ENCODE measurements at places on chromosomes 6 and 20.

GRCh38 chr6:75922226-75922625 is 150.2 kb downstream of the IMPG1 start:
- DNase-seq: no peak

DNA sequence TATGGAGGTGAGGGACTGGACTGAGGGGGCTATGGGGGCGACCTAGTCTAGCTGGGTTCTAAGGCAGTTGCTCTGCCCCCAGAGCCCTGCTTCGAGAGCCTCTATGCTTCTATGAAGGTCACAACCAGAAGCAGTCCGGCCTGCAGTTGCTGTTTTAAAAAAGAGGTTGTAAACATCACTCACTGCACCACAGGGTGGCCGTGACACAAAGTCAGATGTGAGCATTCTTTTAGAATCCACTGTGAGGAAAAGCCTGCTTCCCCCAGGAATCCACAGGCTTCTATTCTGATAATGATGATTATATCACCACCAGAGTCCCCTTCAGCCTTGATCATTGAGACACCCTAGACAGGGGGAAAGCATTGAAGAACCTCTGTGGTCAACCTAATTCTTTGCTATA is 229.7 kb upstream of the AGPAT4 start:
- no peak for DNase-seq

DNA sequence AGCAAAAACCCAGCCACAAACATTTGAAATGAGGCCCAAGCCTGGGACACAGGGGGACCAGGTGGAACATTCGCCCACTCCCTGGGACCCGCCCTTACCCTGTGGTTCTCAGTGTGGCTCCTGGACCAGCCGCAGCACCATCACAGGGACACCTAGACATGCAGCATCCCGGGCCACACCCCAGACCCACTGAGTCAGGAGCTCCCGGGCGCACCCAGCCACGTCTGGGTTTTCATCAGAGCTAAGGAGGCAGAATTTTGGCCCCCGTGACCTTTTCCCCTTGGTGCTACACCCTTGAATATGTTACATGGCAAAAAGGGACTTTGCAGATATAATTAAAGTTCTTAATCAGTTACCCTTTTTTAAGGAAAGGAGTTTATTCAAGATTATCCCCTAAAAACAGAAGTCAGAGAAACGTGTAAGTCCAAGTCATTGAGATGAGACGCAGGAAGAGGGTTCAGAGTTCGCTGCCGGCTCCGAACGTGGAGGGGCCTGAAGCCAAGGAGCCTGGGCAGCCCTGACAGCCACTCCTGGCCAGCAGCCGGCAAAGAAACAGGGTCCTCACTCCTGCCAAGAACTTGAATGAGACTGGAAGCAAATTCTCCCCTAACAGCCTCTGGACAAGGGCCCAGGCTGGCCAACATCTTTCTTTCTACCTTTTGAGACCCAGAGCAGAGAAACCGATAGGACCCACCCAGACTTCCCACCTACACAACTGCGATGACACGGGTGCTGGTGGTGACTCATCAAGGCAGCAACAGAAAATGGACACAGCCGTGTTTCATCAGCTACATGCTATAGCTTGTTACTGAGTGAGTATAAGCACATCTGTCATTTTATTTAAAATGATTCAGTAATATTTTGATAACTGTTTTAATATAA is 25.3 kb downstream of the BFSP1 start:
- no peak for DNase-seq

DNA sequence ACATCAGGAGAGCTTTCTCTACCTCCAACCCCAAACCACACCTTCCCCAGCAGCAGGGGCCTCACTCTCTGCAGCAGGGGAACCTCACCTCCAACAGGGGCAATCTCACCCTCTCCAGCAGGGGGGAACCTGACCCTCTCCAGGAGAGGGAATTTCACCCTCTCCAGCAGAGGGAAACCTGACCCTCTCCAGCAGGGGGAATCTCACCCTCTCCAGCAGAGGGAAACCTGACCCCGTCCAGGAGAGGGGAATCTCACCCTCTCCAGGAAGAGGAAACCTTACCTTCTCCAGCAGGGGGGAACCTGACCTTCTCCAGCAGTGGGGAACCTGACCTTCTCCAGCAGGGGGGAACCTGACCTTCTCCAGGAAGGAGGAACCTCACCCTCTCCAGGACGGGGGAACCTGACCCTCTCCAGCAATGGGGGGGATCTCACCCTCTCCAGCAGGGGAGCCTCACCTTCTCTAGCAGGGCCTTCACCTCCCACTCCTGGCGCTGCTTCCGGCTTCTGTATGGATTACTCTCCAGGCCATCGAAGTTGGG is 3.1 kb downstream of the B3GALT4 start:
- DNase-seq: no peak

- peak; percentile 88 for DNase-seq
Measured at GRCh38 chr6:7170117-7170732, 62.5 kb downstream of the RREB1 start.

DNA sequence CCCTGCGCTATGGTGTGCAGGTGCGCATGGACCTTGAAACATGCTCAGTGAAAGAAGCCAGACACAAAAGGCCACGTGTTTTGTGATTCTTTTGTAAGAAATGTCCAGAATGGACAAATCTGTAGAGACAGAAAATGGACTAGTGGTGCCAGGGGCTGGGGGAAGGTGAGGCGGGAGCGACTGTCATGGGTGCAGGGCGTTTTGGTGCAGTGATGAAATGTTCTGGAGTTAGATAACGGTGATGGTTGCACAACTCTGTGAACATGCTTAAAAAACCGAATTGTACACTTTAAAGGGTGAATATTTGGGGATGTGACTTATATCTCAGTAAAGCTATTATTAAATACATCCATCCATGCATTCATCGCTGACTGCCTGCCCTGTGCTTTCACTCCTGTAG is 31.7 kb upstream of the NTSR1 start:
- DNase-seq: no peak

DNA sequence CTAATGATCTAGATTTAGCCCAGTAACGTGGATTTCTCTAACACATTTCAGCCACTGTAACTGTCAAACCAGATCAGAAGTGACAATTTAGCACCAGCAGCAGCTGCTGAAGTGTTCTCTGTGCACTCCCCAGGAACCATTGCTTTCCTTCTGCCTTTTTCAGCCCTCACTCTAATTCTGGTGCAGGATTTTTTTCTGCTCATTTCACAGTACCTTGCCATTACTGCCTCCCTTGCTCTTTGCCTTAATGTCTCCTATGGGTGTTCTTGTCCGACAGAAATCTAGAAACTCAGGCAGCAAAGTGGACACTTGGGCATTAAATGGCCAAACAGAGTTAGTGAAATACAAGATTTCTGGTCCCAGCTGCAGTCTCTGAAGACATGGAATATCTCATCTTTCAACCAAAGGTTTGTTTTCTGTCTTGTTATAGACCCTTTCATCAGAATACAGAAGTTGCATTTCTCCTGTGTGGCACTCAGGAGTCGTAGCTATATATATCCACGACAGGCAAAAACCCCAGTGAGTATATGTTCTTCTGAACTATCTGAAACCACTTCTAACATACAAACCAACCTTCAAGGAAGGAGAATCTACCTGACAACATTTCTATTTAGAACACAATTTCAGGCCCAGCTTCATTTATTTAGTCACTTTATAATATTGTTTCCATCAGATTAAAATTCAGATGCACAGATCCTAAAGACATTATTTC is 92.9 kb downstream of the THEMIS start:
- DNase-seq: no peak

DNA sequence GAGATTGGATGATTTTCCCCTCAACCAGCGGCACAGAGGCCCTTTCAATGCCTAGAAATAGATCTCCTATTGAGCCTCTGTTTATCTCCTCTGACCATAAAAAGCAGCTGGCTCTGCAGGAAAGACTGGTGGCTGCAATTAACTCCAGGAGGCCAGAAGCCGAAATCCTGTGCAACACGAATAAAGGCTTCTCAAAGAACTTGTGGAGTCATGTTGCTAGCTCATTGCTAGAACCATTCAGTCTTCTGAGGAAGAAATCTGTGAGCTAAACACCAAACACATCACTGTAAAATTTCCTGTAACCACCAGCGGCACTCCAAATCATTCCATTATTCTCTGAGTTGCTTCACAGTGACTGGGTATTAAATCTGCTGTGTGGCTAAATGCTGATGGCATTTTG is 49.1 kb upstream of the TPD52L1 start:
- no peak for DNase-seq

GRCh38 chr6:39758905-39759605 is 33.1 kb upstream of the DAAM2 start:
- no peak for DNase-seq

- DNase-seq: no peak
Measured at GRCh38 chr6:12359036-12359435, 68.9 kb downstream of the EDN1 start.

Measured in esophagus muscularis mucosa (tissue), 4 donors.